Erythroblast (primary cell): ENCODE measurements at places on chromosomes 1 and 21.

DNA sequence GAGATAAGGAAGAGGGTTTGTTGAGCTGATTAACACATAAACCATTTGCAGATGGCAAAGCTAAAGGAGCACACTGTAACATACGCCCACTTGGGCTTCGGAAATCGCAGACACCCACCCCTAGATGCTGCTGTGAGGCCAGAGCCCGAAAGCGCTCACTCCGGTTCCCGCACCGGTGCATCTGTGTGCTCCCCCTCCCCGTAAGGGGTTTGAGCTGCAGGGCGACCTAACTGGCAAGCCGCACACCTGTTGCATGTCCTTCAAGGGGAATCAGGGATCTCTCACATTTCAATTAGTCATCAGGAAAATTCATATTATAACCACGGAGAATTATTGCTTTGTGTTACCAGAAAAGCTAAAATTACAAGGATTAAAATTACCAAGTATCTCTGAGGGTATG, 1.4 kb upstream of the CFH start:
- DNase-seq: no peak

DNA sequence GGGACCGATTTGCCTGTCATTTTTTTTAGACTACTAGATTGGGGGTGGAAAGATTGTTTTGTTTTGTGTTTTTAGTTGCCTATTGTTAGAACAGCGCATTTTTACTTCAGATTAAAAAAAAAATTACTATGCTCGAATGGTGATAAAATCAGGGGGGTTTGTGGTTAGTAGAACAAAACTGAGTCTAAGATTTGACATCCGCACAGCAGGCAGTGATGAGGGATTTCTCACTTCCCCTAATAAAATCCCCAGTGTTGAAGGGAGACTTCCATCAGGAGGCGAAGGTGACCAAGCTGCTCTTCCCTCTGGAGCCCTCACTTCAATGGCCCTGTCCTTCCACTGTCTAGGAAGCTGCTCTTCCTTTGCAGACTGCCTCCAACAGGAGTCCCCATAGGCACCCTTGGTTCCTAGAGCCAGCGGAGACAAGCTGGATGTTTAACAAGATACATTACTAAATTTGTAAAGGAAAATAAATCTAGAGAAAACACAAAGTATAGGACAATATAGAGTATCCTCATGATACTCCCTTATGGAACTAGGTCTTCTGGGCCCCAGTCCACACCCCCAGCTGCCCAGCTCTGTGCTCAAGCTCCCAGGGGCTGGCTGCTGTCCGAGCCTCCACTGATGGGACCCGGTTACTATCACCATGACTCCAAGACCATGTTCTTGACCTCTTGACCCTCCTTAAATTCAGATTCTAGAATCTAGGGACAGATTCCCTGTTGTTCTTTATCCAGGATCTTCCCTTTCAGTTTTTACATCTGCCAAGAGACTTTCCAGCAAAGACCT, 31.0 kb downstream of the TENT5C start:
- DNase-seq: no peak

DNA sequence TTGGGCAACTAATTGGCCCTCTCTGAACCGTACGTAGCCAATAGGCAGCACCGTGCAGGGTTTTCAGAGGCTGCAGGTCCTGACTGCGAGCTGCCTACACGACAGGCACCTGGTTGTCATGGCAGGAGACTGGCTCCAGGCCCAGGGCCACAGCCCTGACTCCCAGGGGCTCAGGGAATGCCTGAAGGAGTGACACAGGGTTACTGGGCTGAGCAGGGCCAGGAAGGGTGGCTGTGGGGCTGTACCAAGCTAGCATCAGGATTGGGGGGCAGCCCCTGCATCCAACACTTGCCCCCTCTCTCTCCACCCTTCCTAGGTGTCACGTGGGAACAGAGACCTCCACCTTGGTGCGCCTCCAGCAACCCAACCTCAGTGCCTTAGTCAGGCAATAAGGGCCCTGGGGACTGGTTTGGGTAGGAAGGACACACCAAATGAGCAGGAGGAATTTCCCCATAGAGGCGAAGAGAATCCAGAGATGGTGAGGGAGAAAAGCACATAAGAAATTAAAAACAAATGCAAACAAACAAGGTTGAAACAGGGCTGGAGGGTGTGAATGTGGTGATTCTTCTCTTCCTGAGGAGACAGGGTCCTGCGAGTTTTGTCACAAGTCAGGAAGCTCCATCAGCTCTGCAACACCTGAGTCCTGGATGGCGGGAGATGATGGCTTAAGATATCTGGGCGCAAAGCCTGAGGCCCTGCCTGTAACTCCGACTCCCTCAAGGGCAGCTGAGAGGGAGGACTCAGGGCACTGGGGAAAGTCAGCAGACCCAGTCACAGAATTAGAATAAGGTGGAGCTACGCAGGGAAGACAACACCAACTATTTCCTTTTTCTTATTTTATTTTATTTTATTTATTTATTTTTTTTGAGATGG, 19.7 kb upstream of the RNU1-4 start:
- no peak for DNase-seq

DNA sequence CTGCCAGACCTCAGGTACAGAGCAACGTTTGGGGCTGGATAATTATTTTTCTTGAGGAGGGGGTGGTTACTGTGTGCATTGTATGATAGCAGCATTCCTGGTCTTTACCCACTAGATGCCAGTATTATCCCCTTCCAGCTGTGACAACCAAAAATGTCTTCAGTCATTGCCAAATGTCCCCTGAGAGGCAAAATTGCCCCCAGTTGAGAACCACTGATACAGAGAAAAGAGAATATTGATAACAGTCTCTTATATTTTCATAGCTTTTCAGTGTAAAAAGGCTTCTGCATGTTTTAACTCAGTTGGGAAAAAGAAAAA, 51.8 kb upstream of the SYT14 start:
- no peak for DNase-seq

DNA sequence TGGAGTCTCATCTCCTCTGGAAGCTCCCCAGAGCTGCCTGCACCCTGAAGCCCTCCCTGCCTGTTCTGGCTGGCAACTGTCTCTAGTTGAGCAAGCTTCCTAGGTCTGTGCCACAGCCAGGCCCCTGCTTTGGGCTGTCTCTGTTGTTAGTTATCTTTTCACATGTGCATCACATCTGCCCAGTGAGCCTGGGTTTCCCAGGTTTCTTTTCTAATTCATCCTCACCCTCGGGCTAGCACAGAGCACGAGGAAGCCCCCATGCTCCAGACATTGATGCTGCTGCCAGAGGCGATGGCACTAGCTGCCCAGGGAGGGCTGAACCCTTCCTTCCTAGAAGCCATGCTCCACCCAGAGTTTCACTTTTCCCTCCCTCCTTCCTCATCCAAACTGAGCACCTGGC, 27.2 kb downstream of the RASSF5 start:
- DNase-seq: no peak

DNA sequence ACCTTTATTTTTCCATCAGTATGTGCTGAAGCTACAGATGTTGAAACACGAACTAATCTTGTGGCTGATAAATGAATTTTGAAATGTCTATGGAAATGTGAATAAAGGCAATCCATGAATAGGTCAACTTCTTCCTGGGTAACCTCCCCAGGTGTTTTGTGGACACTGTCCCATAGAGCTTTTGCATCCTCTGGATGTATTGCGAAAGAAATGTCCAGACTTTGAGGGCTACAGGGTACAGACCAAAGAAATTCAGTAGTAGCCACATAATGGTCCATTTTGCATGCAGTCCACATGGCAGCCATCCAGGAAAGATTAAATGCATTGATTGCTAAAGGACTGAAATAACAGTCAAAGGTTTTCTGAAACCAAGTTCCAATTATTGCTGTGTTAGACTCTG, 21.5 kb upstream of the DARS2 start:
- DNase-seq: peak; percentile 12

DNA sequence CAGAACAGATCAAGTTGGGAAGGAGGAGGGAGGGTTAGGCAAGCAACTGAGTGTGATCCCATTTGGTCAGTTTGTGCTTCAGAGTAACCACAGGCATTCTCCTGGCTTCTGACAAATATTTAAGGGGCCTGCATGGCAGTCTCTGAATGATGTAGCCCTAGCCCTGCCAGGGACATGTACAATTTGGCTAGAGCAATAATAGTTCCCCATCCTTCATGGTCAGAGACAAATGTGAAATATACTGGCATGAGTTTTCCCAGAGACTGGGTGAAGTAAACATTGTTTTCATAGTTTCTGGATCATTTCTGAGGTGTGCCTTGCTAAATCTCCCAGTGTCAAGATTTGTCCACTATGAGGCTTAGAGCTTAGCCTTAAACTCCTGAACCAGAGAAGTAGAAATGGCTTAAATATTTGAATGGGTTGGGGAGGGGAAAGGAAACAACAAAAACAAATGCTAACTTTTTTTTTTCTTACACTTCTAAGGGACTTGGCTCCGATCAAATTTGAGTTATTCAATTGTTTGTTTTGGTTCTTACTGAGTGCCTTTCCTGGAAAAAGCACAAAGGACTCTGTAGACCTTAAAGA, 42.0 kb upstream of the UBE2U start:
- no peak for DNase-seq

GRCh38 chr1:227372726-227373130, 54.4 kb upstream of the CDC42BPA start:
- DNase-seq: no peak

DNA sequence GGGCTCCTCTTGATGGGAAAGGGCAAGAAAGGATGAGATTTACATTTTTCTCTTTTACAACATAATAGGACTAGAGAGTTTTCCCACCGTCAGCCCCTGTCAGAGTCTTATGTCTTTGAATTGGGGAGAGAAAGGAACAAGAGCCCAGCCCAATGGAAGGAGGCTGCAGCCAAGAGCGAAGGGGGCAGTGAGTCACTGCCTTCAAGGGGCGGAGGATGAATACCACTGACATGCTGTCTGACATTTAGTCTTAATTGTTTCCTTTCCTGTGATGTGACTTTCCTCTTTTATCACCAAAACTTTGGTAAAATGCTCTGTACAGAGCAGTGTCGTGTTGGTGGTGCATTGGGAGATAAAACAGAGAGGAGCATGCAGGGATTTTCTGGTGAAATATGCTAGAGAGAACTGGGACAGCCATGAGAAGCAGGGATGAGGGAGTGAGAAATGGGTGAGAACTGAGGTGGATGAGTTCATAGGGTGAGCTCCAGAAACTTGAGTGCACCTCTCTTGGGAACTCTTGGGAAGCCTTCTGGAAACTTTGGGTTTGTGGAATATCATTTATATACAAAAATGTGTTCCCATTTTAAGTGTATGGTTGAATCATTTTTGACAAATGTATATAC, 179.9 kb upstream of the FGGY start:
- no peak for DNase-seq

- no peak for DNase-seq
These were observed 12.7 kb downstream of the GPR3 start for GRCh38 chr1:27405074-27405473.

DNA sequence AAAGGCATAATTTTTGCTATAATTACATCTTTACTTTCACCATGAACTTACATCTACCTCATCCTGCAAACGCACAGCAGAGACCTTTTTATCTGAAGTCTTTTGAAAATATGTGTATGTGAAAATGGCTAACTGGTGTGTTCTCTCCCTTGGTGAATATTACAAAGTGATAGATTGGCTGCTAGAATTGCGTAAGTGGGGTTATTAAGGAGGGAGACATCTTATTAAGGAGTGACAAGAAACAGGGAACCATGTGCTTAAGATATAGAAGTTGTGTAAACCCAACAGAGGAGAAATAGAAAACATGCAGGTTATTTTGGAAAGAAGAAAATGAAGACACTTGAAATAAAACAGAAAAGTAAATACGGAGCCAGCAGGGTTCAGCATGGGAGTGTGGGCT, 7.8 kb downstream of the KCNJ15 start:
- DNase-seq: no peak

GRCh38 chr1:34532113-34532512, 222.7 kb upstream of the GJB5 start:
- no peak for DNase-seq

- no peak for DNase-seq
These were observed 49.3 kb upstream of the FAM3B start for GRCh38 chr21:41267346-41267745.

- no peak for DNase-seq
These were observed 31.0 kb downstream of the KRTAP24-1 start for GRCh38 chr21:30251781-30252180.

DNA sequence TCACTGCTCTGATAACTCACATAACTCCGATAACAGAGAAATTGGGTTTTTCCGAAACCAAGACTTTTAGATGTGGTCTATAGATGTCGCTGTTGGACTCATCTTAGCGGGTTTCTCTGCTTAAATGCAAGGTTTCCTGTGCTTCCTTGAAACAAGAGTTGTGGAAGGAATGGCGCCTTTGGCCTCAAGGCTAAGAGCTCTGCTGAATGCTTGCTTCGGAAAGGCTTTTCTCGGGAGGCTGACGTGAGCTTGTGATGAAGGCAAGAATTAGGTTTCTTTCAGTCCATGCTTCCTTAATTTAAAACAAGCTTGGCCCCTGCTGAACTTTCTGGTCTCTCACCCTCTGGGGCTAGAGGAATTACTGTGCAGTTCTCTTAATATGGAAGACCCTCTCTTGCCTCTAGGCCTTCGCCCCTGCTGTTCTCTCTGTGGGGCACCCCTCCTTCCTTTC, 113.5 kb downstream of the MAP3K21 start:
- DNase-seq: peak; percentile 34

DNA sequence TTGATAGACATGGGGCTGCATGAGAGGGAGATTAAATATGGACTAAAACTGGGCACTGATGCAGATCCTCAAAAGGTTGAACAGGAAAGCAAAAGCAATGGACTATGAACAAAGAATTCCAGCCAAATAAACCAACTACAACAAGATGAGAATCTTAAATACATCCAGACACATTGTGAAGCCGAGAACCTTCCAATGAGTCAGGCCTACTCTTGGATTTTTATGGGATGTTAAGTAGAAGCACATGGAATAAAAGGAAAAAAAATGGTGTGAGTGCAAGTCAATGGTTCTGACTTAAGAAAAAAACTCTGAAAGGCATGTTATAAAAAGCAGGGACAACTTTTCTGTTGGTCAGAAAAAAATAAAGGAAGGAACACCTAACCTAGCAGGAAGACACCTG, 227.2 kb downstream of the DPYD start:
- DNase-seq: no peak

DNA sequence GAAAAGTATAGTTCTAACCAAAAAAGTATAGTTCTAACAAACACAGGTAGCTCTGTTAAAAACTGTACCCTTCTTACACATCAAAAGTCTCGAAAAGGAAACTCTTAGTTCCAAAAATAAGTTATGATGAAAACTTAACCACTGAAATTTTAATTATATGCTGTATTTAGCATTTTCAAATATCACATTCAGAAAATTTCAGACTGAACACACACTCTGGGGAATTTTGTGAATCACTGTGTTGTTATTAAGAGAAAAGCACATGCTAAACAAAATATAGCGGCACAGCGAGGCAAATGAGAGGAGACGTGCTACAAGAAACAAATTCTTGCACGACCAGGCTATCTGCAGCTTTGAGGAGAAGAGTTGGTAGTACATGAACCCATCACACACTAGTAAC, 30.4 kb downstream of the VAV3 start:
- DNase-seq: no peak

DNA sequence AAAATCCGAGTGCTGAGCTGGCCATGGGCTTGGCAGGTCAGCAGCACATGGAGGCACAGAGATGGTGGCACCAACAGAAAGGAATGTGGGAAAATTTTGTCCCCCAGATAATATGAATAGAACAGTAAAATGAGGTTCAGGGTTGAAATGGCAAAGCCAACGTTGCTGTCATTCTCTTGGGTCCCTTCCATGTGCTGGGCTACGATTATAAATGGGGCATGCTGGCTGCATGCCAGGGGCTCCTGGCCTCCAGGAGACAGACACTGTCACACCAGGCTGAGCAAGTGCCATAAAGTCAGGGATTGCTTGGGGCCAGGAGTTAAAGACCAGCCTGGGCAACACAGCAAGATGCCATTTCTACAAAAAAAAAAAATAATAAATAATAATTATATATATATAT, 77.1 kb downstream of the TOMM20 start:
- peak; percentile 43 for DNase-seq

- no peak for DNase-seq
These were observed 1.4 kb downstream of the DVL1 start for GRCh38 chr1:1347663-1348419.
